ENCODE measurements at places on chromosomes 7 and 10.

DNA sequence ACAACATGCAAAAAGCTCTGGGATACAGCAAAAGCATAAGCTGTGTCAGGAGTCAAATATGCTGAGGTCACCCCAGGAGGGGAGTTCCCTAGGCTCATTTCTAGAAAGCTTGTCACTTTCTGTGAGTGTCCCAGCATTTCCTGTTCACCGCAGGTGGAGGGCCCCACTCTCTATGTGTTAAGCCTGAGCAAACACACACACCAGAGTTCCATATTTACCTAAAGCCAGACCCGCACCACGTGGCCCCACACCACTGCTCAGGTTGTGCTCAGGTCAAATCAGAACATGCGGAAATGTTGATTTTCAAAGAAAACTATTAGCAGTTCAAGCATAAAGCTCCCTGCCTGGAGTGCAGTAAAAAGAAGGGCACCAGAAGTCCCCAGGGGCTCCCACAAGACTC, 259.6 kb upstream of the PPP2R2D start:
- no peak for DNase-seq

- no peak for DNase-seq
Measured at GRCh38 chr7:444606-445005, 75.0 kb downstream of the PDGFA start.

GRCh38 chr7:18117482-18117881, 89.8 kb upstream of the PRPS1L1 start:
- peak; percentile 67 for DNase-seq

- DNase-seq: peak; percentile 57
Measured at GRCh38 chr10:128064108-128064969, 61.9 kb downstream of the MKI67 start.

DNA sequence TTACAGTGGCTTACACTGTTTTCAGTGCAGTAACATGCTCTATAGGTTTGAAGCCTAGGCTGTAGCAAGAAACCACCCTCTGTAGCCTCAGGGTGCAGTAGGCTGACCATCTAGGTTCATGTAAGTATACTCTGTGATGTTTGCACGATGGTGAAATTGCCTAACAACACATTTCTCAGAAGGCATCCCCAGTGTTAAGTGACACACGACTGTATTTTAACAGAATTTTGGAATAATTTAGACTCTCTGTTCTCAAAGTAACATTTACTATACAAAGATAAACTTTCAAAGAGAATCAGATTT, 44.6 kb upstream of the BHLHA15 start:
- no peak for DNase-seq

DNA sequence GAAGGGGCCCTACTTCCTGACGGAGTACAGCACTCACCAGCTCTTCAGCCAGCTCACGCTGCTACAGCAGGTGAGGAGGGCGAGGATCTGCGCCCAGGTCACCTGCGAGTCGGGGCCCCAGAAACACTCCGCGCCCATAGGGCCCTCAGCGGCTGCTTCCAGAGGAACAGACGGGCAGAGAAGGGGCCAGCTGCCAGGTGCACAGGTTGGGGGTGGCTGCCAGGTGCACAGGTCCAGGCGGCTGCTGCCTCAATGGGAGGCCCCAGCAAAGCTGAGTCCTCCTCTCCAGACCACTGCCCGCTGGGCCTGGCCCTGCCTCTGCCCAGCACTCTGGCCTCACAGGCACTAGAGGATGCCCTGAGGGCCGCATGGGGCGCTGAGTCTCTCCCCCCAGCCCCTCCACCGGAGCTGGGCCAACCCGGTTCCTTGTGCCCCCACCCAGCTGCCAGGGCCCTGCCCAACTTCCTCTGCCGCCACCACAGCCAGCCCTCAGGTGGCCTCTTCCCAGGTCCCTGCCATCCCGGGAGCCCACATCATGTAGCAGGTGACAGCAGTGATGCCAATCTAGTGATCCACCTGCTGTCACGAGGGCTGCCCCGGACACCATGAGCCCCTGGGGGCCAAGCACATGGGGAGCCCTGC, 17.0 kb upstream of the UTF1 start:
- no peak for DNase-seq

DNA sequence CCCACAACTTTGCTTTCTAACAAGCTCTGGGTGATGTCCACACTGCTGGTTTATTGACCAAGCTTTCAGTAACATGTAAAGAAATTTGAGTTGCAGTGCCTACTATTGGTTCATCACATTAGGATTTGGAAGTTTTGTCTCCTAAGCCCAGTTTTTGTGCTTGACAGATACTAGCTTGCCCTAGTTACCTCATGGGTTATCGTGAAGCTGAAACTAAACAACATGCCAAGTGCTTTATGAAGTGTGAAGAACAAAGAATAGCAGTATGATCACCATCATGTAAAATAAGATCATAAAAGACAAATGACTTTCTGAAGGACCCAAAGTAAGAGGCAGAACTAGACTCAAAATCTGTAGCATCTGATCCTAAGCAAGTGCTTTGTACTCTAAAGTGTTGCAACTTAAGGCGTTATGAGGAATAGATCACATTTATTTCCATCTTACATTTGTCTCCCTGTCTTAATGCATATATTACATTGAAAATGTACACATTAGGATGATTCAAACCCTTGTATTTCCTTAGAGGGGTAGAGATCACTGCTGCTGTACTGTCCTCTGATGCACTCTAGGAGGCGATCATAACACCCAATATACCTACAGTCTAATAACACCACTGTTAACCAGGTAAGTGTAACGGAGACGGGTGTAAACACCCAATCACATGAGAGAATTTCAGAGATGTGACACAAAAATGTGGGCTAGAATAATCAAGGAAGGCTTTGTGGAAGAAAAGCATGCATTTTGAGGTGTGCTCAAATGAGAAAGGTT, 71.3 kb downstream of the NRCAM start:
- DNase-seq: no peak

DNA sequence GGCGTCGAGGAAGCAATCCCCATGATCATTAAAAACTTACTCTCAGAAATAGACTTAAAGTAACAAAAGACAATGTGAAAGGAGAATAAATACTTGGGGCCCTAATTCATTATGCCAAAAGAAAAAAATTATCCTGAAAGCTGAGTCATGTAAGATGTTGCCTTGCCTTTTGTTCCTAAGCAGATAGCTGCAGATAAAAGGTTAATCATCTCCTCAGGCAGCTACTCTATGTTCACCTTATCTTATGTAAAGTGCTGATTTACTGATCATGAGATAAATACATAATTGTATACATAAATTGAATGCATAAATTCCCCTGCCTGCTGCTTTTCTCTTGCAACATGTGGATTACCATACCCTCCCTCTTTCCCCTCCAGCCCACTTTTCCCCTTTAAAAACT, 28.1 kb upstream of the CREB3L2 start:
- DNase-seq: no peak

DNA sequence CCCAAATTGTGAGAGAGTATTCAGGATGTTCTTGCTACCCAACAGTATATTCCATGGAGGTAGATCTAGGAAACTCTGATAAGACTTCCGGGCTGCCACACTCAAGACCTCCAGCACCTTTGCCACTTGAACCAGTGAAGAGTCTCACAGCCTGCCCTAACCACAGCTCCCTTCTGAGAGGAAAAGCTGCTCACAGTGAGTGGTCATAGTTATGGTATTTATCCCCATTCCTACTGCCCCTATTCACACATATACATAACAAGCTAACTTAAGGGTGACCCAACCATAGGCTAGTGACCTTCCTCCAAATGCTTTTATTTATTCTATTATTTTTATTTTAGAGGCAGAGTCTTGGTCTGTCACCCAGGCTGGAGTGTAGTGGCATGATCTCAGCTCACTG, 156.3 kb downstream of the PTEN start:
- no peak for DNase-seq

DNA sequence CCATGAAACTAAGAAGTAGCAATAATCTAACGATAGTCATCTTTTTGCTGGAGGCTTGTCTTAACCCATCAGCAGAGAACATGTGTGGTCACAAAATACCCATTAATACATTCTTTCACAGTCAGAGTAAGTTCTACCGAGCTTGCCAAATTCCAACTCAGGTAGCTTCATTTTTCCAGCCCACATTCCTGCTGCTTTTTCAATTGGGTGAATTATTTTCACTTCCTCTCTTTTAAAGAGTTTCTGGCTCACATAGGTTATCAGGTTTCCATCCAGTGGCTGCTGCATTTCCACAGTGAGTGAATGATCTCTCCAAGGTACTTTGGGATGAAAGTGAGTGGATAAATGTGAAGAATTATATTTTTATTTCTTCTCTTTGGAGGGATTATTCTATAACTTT, 233.1 kb downstream of the SEMA3E start:
- no peak for DNase-seq

- DNase-seq: no peak
Measured at GRCh38 chr7:47477191-47478016, 104.5 kb downstream of the TNS3 start.

GRCh38 chr10:110764793-110765512, 106.8 kb upstream of the PDCD4 start:
- no peak for DNase-seq

GRCh38 chr10:19221216-19221615, 172.6 kb downstream of the MALRD1 start:
- no peak for DNase-seq

DNA sequence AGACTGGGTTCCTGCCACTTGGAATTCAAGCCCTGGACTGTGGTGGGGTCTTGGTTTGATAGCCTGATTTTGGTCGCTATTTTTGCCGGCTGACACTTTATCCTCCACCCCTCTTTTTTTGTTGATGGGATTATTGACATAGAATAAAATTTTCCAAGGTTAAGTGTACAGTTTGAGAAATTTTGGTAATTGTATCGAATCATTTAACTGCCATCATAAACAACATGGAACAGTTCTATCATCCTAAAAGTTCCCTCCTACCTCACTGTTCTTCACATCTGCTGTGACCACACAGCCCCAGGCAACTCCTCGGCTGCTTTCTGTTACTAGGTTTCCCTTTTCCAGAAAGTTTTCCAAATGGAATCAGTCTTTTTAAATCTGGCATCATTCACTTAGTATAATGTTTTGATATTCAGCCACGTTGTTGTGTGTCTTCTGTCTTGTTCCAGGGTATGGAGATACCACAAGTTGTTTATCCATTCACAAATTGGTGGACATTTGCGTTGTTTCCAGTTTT, 50.6 kb upstream of the STEAP1B start:
- DNase-seq: no peak

GRCh38 chr7:67423065-67423464, 426.4 kb downstream of the TYW1 start:
- DNase-seq: no peak

DNA sequence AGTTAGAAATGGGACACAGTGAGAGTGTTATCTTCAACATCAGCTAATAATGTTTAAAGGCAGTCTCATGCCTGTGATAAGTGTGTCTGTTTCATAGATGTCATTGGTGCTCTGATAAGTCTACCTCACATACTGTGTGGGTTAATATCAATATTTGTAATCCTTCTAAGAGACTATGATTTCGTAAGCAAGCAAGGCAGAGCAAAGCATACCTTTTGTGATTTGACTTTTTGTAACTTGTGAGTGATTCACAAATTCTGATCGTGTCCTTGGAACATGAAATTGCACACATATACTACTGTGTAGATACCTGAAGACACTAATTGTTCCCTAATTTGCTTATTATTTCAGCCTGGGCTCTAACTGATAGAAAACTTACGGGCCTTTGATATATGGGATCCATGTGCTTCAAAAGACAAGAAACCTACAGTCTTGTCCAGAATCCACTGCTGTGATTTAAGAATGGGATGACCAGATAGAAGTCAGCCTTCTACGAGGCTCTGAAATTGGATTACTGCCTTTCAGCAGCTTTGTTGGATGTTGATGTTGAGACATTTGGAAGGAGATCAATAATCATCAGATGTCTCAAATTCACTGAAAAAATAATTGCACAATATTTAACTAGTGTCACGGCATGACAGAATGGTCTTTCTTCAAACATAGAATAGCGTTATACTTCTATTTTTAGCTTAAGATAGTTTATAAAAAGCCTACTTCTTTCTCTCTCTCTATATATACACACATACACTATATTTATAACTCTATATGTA, 63.2 kb upstream of the KLF6 start:
- DNase-seq: no peak

GRCh38 chr10:28478646-28479045, 54.3 kb upstream of the WAC start:
- no peak for DNase-seq

DNA sequence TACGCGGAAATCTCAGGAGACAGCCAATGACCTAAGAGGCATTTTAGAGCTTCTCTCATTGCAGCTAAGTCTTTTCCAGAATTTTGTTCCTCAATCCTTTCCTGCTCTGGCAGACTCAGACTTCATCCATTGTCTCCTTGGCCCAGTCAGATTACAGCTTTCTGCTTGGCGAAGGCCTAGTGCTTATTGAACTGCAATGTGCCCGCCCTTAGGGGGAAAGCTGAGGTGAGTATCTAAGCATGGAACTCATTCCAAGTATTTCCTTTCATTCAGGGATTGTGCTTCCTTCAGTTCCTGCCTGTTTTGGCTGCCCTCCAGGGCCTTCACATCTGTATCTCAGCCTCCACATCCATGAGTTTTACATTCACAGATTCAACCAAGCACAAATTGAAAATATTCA, 37.5 kb downstream of the PRLHR start:
- DNase-seq: no peak

DNA sequence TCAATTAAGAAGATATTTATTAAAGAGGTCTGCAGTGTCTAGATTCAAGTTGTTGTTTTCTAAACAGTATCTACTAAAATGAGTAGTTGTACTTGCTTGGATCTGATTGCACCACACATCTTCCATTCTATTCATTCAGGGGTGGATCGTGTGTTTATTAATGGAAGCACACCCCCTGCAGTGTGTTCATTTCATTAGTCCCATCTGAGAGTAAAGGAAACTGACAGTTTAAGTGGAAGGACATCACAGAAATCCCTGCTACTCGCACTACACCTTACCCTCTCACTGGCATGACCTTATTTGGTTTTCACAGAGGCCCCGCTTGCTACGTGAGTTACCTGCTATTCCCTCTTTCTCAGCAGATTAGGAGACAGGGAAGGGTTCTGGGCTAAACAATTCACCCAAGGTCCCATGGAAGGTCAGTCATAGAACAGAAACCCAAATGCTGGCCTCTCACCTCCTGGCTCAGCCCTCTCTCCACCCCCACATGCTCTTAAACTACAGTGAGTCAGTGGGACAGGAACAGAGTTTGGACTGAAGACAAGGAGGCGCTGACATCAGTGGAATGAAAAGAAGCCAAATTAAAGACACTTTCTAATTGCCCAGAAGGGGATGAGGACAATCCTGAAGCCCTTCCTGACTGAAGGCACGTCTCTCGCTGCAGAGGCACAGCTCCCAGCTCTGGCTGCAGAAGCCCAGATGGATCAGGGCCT, 369.2 kb upstream of the NRP1 start:
- no peak for DNase-seq

DNA sequence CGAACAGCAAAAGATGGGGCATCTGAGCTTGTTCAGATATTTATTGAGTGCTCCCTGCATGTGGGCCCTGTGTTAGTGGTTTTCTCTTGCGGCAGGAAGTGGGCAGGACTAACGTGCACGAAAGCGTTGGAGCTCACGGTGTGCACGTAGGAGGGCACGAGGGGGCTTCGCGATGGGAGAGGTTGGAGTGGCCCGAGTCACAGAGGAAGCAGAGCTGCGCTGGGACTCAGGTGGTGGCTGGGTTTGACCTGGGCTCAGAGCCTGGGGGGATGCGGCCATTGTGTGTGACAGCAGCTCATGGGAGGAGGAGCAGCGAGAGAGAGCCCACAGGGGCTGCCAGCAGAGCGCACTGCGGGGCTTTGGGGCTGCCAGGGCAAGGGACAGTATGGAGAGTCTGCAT, 7.7 kb downstream of the ZSCAN25 start:
- no peak for DNase-seq

- no peak for DNase-seq
Measured at GRCh38 chr7:150357270-150357669, 11.4 kb upstream of the REPIN1 start.

GRCh38 chr7:100893318-100893895, 2.3 kb downstream of the ACHE start:
- no peak for DNase-seq

Measured in brain microvascular endothelial cell (primary cell).